ENCODE measurements at places on chromosomes 12 and 14.

- H3K4me3 ChIP-seq: no peak overlapping the region
- no peak for DNase-seq
- no peak overlapping the region for H3K27ac ChIP-seq
- H3K27me3 ChIP-seq: no peaks in the 10 kb centered on the region
- H3K4me1 ChIP-seq: no peaks in the 10 kb centered on the region
These were observed 11.1 kb upstream of the NDUFA12 start for GRCh38 chr12:95014554-95014953.

GRCh38 chr14:68944162-68944561 lies 34.9 kb downstream of the ACTN1 start:
- H3K4me3 ChIP-seq: no peak overlapping the region
- DNase-seq: no peak
- H3K4me1 ChIP-seq: peaks cover 63% of the 10 kb centered on the region

DNA sequence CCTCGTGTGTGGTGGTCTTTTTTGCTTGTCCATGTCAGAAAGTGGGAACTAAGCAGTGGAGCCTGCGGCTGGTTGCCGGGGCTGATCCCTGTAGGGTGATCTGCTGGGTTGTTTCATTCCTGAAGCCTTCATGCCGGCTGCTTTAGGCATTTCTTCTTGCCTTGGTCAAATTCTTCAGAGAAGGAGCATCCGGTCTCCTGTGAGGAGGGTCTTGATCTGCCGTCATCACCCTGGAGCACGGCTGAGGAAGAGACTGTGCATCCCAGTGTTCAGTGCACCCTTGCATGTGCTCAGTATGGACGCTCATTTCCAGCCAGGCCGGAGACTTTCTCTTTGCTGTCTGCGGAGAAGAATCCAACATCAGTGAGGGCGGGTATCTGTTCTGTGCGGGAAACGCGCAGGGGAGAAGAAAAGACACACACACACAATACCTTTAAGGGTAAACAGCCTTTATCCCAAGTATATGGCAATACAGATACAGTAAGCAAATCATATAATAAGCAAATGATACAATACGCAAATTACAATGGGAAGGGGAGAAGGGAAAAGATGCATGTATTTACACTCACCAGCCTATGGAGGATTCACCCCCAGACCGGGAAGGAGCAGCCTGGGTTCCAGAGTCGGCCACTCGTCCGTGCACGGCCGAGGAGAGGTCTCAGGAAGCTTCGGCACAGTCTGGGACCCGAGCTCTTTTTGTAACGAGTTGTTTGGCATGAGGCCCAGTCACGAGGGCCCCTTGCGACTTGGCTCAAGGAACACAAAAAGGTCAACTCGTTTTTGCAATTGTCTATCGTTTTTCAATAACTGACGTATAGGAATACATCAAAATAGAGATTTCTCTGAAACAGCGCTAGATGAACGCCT lies 1366.8 kb upstream of the TMEM132C start:
- no peak overlapping the region for H3K4me3 ChIP-seq
- H3K36me3 ChIP-seq: no peaks in the 10 kb centered on the region
- DNase-seq: no peak
- no peaks in the 10 kb centered on the region for H3K4me1 ChIP-seq

DNA sequence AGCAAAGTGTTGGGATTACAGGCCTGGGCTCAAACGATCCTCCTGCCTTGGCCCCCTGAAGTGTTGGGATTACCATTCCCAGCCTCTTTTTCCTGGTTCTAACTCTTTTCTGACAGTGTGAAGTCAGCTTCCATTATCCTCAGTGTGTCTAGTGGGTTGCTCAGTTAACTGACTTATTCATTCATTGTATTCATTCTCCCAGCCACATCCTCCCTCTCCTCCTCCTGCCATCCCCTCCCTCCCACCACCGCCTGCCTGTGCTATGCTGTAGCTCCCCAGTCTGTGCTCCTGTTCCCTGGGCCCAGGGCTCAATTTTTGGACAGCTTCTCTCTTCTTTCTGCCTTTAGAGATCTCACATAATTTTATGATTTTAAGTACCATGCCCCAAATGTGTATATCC lies 19.4 kb downstream of the ATP6V0A2 start:
- no peak overlapping the region for H3K27ac ChIP-seq
- H3K36me3 ChIP-seq: peaks cover 53% of the 10 kb centered on the region
- DNase-seq: no peak
- H3K27me3 ChIP-seq: no peaks in the 10 kb centered on the region

- H3K4me1 ChIP-seq: no peaks in the 10 kb centered on the region
- DNase-seq: no peak
- H3K36me3 ChIP-seq: no peaks in the 10 kb centered on the region
- H3K27me3 ChIP-seq: peaks cover 63% of the 10 kb centered on the region
These were observed at the start of gene SIX6 for GRCh38 chr14:60508707-60509437. Gene SIX6, plus strand, starts transcription at chr14:60509146. Its CDS starts 253 bp downstream, at chr14:60509399.

- no peak overlapping the region for H3K27ac ChIP-seq
These were observed 12.2 kb downstream of the NELL2 start for GRCh38 chr12:44863867-44864266.

DNA sequence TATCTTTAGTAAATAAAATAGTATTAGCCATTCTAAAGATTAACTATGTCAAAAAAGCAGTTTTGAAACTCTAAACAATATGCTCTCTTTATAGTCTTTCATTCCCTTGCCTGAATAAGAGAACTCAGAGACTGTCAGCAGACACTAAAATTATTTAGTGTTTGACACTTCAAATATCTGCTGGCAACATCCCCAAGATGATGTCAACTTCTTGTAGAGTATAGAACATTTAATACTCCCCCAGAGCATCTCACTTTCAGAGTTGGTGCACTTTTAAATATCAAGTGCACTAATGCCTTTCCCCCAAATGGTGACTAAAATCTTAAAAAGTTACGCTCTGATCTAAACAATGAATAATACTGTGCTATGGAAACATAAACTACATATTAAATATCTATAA lies 374.9 kb downstream of the SLC6A15 start:
- H3K4me3 ChIP-seq: no peak overlapping the region
- H3K27ac ChIP-seq: no peak overlapping the region
- H3K4me1 ChIP-seq: no peaks in the 10 kb centered on the region
- no peaks in the 10 kb centered on the region for H3K27me3 ChIP-seq
- DNase-seq: no peak
- H3K36me3 ChIP-seq: no peaks in the 10 kb centered on the region

DNA sequence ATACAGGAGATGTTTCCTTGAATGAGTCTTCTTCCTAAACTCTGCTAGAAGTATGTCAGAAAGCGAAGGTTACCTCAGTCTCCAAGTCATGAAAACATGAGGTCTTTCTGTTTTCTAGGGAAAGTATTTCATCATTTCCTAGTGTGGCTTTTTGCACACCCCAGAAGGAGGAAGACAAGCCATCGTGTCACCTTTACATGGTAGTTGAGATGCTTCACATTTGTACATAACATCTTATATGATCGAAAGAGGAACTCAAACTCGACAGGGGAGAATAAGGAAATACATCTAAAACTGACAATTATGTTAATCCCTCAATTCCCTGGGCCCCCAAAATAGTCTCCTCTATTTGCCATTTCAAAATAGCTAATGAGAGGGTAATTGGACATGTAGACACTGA lies 214.1 kb upstream of the PLEKHG7 start:
- H3K27ac ChIP-seq: no peak overlapping the region
- H3K4me1 ChIP-seq: no peaks in the 10 kb centered on the region
- H3K4me3 ChIP-seq: no peak overlapping the region
- no peaks in the 10 kb centered on the region for H3K27me3 ChIP-seq
- no peaks in the 10 kb centered on the region for H3K36me3 ChIP-seq

- no peak overlapping the region for H3K27ac ChIP-seq
- DNase-seq: no peak
- H3K4me1 ChIP-seq: no peaks in the 10 kb centered on the region
- no peaks in the 10 kb centered on the region for H3K27me3 ChIP-seq
- no peaks in the 10 kb centered on the region for H3K36me3 ChIP-seq
- H3K4me3 ChIP-seq: no peak overlapping the region
These were observed 13.9 kb downstream of the ARG2 start for GRCh38 chr14:67633451-67634147.

Measured in CD8-positive, alpha-beta memory T cell (primary cell).